ENCODE measurements at places on chromosomes 1 and 21. TPM values are rescaled to one million over a fixed set of nuclear protein-coding genes. Genes with fewer than 3 reads are reported as not detected.

Gene FMO1
- total RNA-seq: not detected

DNA sequence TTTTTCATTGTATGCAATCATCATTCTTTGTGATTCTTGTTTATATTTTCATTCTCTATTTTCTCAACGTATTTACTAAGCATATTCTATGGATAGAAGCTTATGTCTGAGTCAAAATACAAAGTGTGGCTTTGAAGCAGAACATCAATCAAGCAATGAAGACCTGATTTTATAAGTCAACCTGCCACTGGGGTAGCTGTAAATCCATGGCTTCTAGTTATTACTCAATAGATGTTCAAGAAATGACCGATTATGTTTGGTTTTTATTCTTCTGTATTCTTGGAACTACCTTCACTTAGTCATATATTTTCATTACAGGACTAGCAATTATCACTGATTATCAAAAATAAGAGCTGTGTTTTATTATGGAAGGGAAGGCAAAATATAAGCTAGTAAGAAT lies 20.5 kb upstream of the PTGS2 start:
- DNase-seq: no peak

Gene EPHA10
- total RNA-seq: not detected

- DNase-seq: no peak
Measured at GRCh38 chr1:180757657-180758056, 125.8 kb downstream of the XPR1 start.
